ENCODE measurements at places on chromosomes 16 and 17.

- DNase-seq = peak; percentile 63
Observed at GRCh38 chr17:68511671-68512246, 471 bp upstream of the PRKAR1A start.

DNA sequence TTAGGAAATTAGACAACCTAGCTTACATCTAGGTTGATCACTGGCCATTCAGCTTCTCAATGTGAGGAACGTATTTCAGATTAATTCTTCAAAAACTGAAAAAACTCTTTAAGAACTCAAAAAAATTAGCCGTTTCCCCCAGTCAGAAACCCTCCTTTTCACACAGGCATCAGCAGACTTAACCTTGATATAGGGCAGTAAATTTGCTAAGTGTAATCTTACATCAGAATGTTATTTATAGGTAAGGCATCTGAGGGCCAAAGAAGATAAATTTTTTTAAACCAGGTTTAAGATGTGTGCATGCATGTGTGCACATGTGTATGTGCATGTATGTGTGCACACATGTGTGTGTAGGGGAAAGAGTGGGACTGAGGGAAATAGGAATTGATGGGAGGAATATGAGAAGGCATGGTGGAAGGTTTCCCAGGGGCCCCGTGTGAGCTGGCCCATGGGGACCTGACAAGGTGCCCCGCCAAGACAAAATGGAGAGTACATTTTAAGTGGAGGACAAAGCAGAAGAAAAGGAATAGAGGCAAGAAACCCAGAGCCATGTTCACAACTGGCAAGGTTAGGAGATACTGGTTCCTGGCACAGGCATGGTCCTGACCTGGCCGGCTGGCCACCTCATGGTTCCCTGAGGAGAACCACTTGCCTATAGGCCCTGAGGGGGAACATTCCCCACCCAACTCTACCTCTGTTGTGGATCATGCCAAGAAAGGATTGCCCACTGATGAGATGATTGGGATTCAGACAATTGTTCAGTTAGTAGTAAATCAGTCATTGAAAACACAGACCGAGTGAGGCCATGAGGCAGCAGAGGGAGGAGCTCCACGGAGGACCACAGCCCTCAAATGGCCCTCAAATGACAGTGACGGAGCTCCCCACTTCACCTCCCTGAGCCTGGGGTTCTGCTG is 33.0 kb downstream of the TEX2 start:
- DNase-seq = no peak

GRCh38 chr16:85524630-85525419 is 88.3 kb upstream of the GSE1 start:
- no peak for DNase-seq

GRCh38 chr17:29175349-29175748 is 4.8 kb downstream of the MYO18A start:
- no peak for DNase-seq

DNA sequence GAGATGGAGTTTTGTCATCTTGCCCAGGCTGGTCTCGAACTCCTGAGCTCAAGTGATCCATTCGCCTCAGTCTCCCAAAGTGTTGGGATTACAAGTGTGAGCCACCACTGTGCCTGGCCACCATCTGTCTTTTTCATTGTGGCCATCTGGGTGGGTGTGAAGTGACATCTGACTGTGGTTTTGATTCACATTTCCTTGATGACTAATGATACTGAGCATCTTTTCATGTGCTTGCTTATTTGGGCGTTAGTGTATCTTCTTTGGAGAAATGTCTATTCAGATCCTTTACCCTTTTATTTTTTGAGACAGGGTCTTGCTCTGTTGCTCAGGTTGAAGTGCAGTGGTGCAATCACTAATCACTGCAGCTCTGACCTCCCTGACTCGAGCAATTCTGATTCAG is 53.9 kb upstream of the ERN1 start:
- peak; percentile 12 for DNase-seq

GRCh38 chr17:81494626-81495377 is 17.8 kb downstream of the ACTG1 start:
- DNase-seq = no peak

DNA sequence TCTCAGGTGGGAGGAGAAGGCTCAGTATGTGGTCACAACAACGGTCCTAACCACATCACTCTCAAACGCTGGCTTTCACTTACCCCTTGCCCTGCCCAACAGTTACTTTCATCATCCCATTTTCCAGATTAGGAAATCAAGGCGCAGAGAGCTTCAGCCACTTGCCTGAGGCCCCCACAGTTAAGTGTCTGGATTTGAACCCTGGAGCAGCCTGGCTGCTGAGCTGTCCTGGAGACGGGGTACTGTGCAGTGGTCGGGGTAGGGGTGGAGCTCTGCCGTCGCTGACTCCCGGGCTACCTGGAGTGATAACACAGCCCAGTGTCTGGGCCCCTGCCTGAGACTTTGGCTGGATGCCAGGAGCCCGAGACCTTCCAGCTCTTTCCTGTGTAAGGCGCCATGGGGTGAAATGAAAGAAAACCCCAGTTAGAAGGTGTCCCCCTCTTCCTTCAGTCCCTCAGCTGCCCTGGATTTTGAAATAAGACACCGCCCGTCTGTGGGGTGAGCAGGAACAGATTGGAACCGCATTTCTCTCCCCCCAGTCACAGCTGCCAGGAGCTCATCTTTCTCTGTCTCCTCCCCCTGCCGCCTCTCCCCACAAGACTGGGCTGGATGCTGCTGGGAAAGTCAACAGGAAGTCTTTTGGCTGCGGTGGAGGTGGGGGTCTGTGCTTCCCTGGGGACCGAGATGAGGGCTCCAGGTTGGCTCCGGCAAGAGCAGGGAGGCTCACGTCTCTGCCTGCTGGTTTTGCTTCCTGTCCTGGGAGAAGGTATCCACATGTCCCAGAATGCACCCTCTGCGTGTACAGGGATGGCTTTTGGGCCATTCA is 280.2 kb downstream of the SEC14L1 start:
- DNase-seq = no peak

- no peak for DNase-seq
Observed at GRCh38 chr16:19542138-19542821, 13.2 kb upstream of the VPS35L start.

Data from stimulated activated CD8-positive, alpha-beta memory T cell treated with anti-CD3 and anti-CD28 coated beads, Interleukin-2, amount 100 ng/mL, for 48 hours (primary cell).